ENCODE measurements at places on chromosomes 13 and 19.

DNA sequence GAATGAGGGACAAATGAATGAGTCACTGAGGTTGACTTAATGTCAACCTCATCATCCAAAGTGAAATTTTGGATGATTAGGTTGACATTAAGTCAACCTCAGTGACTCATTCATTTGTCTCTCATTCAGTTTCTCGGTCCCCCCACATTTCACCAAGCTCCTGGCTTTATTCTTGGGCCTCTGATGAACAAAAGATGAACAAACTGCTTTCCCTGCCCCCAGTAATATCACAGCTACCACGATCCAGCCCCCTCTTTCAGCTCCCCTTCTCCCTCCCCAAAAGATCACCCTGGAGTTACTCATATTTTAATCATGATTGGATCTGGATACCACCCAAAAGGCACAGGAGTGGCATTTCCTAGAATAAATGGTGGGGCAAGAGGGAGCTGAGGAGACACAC is 10.8 kb downstream of the CEACAM18 start:
- no peak for DNase-seq

GRCh38 chr13:67791047-67791446 is 560.9 kb upstream of the PCDH9 start:
- DNase-seq = no peak

DNA sequence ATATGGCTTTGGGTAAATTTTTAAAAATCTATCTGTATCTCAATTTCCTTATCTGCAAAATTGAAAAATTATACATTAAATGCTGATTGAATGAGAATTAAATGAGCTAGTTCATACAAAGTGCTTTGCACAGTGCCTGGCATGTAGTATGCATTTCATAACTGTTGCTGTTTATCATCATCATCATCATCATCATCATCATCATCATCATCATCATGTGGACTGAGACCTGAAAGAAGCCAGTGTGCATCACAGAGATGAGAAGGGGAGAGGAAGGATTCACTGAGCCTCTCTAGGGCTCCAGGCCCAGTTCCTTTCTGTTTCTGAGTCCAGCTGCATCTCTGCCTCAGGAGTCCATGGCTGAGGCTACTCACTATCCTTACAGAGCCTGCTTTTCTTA is 6.9 kb upstream of the ZC3H13 start:
- DNase-seq = no peak

DNA sequence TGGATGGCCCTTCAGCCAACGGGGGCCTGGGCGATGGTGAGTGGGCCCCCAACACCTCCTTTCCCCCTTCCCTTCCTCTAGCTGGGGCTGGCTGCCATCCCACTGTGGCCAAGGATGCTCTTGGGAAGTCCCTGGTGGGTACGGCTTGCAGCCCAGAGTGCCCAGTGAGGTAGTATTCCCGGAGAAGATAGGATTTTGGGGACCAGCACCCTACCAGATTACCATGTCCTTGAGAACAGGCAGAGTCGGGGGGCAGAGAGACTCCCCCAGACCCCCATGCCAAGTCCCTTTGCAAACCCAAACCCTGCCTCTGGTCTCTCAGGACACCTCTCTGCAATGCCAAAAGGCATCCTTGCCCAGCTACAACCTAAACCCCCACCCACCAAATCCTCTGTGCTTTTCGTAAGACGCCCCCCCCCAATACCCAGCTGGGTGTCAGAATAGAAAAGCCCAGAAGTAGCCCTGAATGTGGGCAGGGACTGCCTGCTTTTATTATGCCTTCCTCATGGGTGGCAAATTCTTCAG is 1.7 kb downstream of the HIF3A start:
- no peak for DNase-seq

DNA sequence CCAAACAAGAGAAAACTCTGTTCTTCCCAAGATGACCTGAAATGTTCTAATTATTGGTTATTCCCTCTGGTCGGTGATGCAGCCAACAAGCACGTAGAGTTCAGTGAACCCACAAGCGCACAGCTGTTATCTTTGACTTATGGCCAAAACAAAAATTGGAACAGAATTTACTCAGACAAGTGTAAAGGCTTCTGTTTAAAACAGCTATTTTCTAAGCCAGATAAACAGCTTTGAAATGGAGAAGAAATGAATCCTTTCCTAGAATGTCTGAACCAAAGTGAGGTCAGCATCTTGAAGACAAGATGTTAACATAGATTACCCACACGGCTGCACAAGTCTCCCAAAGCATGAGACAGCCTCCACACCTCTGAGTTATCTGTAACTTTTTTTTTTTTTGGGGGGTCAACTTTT is 669.2 kb downstream of the DIAPH3 start:
- no peak for DNase-seq

DNA sequence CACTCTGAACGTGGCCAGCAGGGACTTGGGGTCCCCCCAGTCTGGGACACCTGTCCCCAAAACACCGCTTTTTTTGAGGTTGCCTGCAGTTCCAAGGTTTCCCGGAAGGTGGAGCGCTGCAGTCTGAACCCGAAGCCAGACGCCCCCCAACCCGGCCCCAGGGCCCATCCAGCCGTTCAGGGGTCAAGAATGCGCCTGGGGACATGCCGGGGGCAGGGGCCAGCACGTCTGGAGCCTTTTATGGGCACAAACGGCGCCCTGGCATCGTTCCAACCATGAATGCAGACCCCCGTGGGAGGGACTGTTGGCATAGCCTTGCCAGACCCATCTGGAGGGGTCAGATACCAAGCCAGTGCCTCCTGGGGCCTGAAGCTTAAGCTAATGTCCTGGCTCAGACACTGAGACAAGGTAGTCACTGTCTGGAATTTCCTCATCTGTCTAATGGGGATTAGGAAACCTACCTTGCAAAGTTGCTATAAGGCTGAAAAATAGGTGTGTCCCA is 6.9 kb downstream of the S1PR5 start:
- DNase-seq = no peak

DNA sequence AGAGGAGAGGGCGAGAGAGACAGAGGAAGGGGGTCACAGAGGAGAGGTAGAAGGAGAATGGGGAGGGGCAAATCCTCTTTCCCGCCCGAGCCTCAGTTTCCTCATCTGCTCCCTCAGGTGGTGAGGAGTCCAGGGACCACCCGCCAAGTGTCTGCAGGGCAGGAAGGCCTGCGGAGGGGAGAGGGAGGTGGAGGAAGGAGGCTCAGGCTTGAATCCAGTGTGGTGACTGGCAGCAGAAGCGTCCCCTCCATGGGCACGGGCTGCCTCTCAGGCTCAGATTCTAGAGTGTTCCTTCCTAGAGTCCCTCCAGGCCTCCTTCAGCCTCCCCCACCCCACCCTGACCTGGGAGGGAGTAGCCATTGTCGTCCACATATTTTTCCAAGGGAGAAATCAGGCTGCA is 16.5 kb upstream of the GARIN5A start:
- no peak for DNase-seq

DNA sequence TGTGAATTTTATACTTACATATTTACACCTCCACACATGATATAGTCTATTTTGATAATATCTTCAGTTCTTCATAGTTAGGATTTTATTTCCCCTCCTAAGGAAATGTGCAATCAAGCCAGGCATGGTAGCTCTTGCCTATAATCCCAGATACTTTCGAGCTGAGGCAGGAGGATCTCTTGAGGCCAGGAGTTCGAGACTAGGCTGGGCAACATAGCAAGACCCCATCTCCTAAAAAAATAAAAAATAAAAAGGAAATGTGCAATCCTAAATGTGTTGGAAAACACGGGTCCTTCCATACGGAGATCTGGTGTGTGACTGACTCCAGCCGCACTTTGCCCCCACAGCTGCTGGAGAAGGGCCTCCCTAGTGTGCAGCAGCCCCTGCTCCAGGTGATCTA is 71.5 kb downstream of the ZAR1L start:
- DNase-seq = no peak

GRCh38 chr19:4174895-4175668 is 7.3 kb downstream of the SIRT6 start:
- DNase-seq = no peak

- DNase-seq = no peak
Observed at GRCh38 chr13:31053091-31053490, 108.6 kb downstream of the HSPH1 start.

GRCh38 chr13:40432018-40432978 is 234.1 kb downstream of the FOXO1 start:
- no peak for DNase-seq

GRCh38 chr19:35717665-35718344 is at the start of gene KMT2B:
Gene KMT2B (plus strand): TSS chr19:35718003. CDS start chr19:35718019, 16 bp downstream.
- no peak for DNase-seq

DNA sequence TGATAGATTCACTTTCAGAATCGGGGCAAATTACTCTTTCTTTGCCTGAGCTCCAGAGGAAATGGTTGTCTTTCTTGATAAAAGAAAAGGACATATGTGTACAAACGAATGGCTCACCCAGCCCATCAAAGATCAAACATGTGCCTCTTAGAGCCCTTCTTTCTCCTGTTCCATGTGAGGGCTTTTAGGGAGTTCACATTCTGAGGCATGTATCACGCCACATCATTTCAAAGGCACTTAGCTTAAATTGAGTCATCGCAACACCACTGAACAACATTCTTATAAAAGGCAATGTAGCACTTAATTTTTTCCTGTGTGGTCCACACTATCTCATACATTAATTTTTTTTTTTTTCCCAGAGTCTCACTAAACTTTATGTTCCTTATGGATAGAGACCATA is 521.0 kb downstream of the SUCLA2 start:
- DNase-seq = no peak

GRCh38 chr19:13640611-13641010 is 123.7 kb upstream of the MRI1 start:
- DNase-seq = no peak

DNA sequence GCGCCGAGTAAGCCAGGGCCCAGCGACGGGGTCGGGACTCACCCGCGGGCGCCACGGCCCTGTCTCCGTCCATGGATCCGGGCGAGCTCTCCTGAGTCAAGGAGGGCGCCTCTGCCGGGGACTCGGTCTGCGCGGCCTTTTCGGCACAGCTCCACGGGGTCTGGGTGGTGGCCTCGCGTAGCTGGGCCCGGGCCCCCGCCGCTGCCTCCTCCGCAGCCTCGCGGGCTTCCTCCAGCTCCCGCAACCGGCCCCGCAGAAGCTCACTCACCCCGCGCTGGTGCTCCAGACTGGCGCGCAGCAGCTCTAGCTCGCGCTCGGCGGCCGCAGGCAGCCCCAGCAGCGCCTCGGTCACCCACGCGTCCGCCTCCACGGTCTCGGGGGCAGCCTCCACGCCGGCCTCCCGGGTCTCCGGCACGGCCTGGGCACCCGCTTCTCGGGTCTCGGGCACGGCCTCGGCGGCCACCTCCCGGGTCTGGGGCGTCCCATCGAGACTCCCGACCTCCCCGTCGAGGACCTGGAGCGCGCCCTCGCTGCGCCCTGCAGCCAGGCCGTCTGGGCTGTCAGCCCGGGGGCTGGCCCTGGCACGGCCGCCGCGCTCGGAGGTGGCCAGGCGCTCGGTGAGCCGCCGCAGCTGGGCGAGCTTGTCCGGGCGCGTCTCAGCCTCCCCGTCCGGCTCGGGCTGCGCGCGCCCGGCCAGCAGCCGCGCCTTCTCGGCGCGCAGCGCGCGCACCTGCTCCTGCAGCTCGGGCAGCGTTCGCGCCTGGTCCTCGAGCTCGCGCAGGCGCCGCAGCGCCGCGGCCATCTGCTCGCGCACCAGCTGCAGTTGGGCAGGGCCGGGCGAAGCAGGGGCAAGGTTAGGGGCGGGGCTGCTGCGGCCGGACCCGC is 8.4 kb downstream of the KANK3 start:
- DNase-seq = no peak

DNA sequence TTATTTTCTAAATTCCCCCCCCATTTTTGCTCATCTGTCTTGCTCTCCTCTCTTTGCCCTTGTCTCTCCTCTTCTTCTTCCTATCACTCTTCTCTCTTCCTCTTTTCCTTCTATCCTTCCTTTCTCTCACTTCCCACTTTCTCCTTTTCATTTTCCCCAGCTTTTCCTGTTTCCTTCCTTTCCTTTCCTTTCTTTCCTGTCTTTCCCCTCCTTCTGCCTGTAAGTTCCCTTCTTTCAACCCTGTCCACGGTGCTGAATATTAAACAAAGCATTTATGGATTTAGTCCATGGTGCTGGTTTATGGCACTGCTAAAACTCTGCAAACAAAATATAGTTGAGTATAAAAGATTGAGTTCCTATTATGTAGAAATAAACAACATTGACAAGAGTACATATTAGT is 27.6 kb downstream of the SCEL start:
- no peak for DNase-seq

DNA sequence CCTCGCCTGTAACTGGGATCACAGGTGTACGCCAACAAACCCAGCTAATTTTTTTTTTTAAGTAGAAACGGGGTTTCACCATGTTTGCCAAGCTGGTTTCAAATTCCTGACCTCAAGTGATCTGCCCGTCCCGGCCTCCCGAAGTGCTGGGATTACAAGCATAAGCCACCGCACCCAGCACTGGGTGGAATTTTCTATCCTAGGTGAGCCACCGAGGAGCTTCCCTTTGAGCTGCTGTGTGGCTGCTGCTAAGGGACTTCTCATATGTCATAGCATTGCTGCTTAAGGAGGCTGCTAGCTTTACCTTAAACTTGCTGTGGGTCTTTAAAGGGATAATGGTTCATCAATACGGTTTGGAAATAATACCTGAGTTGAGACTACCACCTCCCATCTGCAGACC is 2.9 kb upstream of the AMER2 start:
- DNase-seq = no peak

DNA sequence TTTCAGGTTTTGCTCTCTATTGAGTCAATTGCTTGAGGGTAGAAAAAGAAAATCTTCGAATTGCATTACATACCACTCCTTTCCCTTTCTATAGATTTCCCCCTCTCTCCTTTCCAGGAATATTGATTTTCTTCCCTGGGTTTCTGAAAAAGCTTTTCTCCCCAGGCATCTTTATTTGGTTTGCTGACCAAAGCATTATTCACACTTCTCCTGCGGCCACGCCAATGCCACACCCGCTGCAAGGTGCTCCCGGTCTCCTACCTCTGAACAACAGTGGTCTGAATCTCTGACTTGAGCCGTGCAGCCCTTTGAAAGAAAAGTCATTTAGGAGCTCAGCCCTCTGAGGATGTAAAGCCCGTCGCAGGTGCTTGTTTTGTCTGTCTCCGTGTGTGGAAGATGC is 350.9 kb upstream of the TMTC4 start:
- DNase-seq = no peak

DNA sequence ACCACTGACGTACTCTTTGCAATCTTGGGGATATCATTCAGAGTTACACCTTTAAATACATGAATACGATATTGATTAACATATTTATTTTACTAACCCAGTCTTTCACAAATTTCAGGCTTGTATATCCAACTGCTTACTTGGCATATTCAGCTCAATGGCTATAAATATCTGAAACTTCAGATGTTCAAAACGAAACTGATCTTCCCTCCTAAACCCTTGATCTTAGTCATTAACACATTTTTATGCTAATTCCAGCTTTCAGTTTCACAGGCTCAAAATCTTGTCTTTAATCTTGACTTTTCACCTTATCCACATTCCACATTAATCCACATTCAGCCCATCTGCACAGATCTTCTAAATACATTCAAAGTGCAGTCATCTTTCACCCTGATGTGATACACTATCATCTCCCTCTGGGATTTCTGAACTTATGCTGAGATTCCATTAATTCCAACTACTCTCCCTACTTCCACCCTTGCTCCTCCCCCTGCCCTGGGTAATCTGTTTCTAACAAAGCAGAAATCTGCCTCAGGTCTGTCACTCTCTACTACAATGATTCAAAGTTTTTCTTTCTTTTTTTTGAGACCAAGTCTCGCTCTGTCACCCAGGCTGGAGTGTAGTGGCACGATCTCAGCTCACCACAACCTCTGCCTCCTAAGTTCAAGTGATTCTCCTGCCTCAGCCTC is 387.2 kb downstream of the GPC5 start:
- no peak for DNase-seq

GRCh38 chr13:40609972-40610726 is 56.3 kb downstream of the FOXO1 start:
- no peak for DNase-seq

Measured in iPS DF 19.7 (cell line).